ENCODE measurements at places on chromosomes 3 and 15.

DNA sequence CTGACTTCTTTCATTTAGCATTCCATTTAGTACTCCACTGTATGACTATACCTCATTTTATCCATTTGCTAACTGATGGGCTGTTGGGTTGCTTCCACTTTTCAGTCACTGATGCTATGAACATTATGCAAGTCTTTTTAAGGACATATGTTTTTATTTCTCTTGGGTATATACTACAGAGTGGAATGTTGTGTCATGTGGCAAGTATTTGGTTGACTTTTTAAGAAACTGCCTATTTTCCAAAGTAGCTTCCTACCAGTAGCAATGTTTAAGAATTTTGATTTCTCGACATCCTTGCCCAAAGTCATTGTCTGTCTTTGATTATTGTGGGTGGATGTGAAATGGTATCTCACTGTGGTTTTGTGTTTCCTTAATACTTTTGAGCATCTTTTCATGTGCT is 110.1 kb upstream of the TPM1 start:
- DNase-seq = no peak

GRCh38 chr3:45689787-45690145 is 570 bp downstream of the SACM1L start:
- no peak for DNase-seq

DNA sequence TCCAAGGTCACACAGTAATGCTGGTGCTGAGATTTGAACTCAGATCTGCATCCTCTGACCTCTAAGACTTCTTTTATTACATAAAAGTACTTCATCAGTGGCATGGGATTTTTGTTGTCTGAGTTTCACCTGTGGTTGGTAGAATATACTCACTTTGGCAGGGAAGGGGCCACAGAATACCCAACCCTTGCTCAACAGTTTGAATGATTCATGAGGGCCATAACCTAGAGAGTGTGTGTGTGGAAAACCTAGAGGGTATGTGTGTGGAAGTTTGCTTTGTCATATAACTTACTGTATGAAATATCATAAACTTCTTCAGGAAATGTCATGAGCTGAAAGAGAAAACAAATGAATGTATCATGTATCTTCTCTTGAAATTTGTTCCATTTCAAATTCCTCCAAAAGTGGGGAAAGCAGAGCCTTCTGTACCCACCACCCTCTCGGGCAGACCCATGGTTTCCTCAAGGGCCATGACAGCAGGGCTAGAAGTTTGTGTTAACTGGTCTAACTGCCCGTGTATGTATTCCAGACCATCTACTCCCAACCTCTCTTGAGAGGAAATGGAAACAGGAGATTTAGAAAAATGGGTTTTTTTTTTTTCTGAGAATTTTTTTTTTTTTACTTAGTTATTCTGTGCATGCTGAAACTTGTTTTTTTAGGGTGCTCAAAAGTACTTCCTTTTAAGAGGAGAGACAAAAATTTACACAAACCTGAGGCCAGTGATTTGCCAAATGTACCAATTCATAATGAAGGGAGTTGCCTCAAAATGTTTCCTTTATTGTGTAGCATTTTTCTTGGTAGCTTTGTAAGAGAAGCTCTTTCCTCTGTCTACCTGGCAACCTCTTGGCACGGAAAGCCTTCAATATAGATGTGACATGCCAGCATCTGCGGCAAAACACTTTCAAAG is 127.0 kb downstream of the TPRG1 start:
- DNase-seq = no peak

DNA sequence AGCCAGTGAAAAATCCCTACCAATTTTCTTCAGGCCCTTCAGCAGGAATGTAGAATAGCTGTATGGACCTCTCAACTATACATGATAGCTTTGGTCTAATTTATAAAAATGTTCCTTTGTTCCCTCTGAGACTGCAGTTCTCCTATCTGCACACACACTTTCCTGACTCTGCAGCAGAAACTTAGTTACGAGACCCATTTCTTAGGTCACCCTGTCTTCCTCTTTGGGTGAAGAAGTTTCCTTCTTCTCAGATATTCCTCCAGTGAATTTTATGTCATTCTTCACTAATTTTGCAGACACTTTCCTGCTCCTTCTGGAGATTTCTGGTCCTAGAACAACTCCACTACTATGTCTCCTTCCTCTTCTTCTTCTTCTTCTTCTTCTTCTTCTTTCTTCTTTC is 42.6 kb downstream of the CD200R1L start:
- DNase-seq = no peak

- no peak for DNase-seq
Measured at GRCh38 chr15:93044301-93045190, 44.5 kb downstream of the RGMA start.

- no peak for DNase-seq
Measured at GRCh38 chr3:123656274-123656673, 71.4 kb upstream of the HACD2 start.

DNA sequence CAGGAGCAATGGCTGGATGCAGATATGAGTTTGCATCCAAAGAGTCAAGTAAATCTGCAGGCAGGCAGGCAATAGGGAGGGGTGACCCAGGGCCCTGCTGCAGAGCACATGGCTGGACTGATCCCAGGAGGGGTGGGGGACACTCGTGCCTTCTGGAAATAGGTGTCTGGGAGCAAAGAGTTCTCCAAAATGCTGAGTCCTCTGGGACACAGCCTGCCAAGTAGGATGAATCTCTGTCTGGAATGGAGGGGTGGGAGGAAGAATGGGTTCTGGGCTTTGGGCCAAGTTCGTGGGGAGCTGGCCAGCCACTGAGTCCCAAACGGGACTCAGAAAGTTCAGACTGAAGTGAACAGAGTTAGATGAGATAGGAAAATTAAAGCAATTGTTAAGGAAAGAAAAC is 214.5 kb downstream of the MTHFS start:
- no peak for DNase-seq

DNA sequence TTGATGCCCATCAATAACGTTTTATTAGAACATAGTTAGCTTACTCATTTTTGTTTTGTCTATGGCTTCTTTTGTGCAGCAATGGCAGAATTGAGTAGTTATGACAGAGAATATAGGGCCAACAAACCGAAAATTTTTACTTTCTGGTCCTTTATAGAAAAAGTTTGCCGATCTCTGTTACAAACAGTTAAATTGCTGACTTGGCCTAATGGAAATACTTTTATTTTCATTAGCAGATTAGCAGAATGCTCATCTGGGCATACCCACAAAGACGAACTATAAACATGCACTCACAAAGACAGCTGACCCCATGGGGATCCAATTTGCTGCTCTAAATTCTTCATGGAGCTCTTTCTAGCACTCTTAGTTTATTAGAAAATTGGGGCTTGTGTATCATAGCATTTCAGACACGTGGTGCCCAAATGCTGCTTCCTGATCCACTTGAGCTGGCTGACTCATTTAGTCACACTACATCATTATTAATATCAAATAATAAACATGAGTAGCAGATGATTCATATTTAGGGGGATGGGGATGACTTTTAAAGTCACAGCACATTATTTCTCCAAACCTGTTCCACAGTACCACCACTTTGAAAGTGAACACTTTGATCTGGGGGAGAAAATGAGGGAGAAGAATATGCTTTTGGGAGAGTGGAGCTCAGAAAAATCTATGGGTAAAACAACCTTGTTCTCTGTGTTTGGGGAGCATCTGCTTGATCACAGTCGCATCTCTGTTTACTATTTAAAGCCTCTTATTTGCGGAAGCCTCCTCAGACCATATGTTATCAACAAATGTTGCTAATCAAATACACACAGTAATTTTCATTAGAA is 228.1 kb upstream of the FEZF2 start:
- no peak for DNase-seq

GRCh38 chr3:10285272-10286132 is 7.2 kb downstream of the GHRL start:
- no peak for DNase-seq

- no peak for DNase-seq
Measured at GRCh38 chr3:122100083-122100482, 44.9 kb downstream of the CD86 start.

DNA sequence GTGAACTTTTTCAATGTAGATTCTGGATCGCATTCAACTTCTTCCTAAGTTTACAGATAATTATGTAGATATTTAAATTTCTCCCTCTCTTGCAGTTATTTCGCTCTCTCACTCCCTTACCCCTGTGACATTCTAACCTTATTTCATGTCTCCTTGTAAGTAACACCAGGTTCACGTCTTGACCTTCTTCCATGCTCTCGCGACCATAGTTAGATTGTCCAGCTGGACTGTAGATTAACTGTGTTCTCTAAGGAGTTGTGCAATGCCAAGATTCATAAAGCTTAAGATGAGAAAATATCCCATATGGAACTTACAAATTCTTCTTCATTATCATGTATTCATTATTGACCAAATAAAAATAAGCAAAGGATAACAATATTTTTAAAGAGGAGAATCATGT is 430.5 kb downstream of the GABRG3 start:
- no peak for DNase-seq

GRCh38 chr3:71064291-71064955 is 519.1 kb downstream of the FOXP1 start:
- DNase-seq = no peak

- DNase-seq = no peak
Measured at GRCh38 chr3:54486317-54486716, 364.0 kb downstream of the CACNA2D3 start.

GRCh38 chr3:123089611-123090331 is 22.9 kb downstream of the PDIA5 start:
- DNase-seq = no peak

- DNase-seq = no peak
Measured at GRCh38 chr3:195403841-195404408, 38.9 kb downstream of the ACAP2 start.

- no peak for DNase-seq
Measured at GRCh38 chr3:48561045-48561736, 2.4 kb downstream of the UCN2 start.

GRCh38 chr3:146200461-146201220 is 39.7 kb upstream of the PLOD2 start:
- DNase-seq = no peak

- DNase-seq = no peak
Measured at GRCh38 chr3:184789314-184789998, 22.5 kb upstream of the VPS8 start.

GRCh38 chr15:65856821-65857455 is 12.4 kb upstream of the RAB11A start:
- DNase-seq = peak; percentile 66

GRCh38 chr3:142239421-142239820 is 14.0 kb upstream of the GK5 start:
- no peak for DNase-seq

- no peak for DNase-seq
Measured at GRCh38 chr3:177431525-177432176, 234.4 kb upstream of the TBL1XR1 start.
